A375 (cell line): ENCODE measurements at places on chromosomes 12 and 14. TPM values are rescaled to one million over a fixed set of nuclear protein-coding genes. Genes with fewer than 3 reads are reported as not detected.

The OR11H12 gene
- not detected in 2 replicates for total RNA-seq

The RDH11 gene
- total RNA-seq, result 56.8 and 60.1 TPM in 2 replicates

The STRAP gene
- total RNA-seq, result 125 TPM in 2 replicates

The KSR2 gene
- 0.08 TPM in 2 replicates for total RNA-seq

The MUCL1 gene
- not detected in 2 replicates for total RNA-seq

The INF2 gene
- 39.9 and 41.5 TPM in 2 replicates for total RNA-seq

The C14orf180 gene
- total RNA-seq, result not detected in 2 replicates

The RTN1 gene
- 0.32 and 0.34 TPM in 2 replicates for total RNA-seq

The CLEC4E gene
- total RNA-seq, result not detected in 2 replicates

The RBMS2 gene
- total RNA-seq, result 11.8 and 13.2 TPM in 2 replicates
